DMS79 treated with DMSO at 0.1 percent for 48 hours (cell line): ENCODE measurements at places on chromosomes 6 and 20.

DNA sequence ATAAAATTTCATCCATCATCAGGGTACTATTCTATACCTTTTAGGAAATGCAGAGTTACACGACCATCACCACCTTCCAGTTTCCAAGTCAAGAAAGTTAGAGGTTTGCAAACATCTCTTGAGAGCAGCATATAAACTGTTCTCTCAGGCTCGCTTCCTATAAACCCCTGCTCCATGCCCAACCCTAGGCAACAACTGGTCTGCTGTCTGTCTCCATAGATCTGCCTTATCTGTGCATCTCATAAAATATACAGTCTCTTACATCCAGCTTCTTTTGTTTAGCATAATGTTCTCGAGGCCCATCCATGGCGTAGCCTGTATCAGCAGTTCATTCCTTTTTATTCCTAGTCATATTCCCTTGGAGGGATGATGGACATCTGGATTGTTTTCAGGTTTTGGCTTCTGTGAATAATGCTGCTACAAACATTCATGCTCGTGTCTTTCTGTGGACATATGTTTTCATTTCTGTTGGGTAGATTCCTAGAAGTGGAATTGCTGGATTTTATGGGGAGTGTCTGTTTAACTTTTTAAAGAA, 6.1 kb downstream of the PTPRT start:
- DNase-seq, result no peak

GRCh38 chr6:66896415-66896814, 1189.4 kb upstream of the EYS start:
- no peak for DNase-seq

- DNase-seq, result no peak
Observed at GRCh38 chr20:46983466-46983865, 88.8 kb downstream of the EYA2 start.

GRCh38 chr6:6393069-6393529, 72.6 kb upstream of the F13A1 start:
- DNase-seq, result no peak
